ENCODE measurements at places on chromosomes 1 and 21. TPM values are rescaled to one million over a fixed set of nuclear protein-coding genes. Genes with fewer than 3 reads are reported as not detected.

The VCAM1 gene
- 11.7 TPM for polyA plus RNA-seq

The CFHR1 gene
- polyA plus RNA-seq: 0.57 TPM

The CRYAA gene
- polyA plus RNA-seq: not detected

The PRELP gene
- 26.5 TPM for polyA plus RNA-seq

The VHLL gene
- polyA plus RNA-seq: not detected

The OR2L5 gene
- not detected for polyA plus RNA-seq

The VPS13D gene
- polyA plus RNA-seq: 51.9 TPM

The HTR6 gene
- 0.21 TPM for polyA plus RNA-seq

The BCAR3 gene
- 23.2 TPM for polyA plus RNA-seq

The SPTA1 gene
- polyA plus RNA-seq: 6.8 TPM

The LCE3B gene
- polyA plus RNA-seq: not detected

The LRRC53 gene
- not detected for polyA plus RNA-seq

The OR4F29 gene
- polyA plus RNA-seq: not detected

The ABL2 gene
- polyA plus RNA-seq: 12.4 TPM

Data from testis (tissue), 5 donors.